Anterior cingulate cortex (tissue), 58 donors: ENCODE measurements at places on chromosomes 7 and 10.
A peak's percentile ranks its signal among the peaks of the same experiment; 100 is the strongest.

DNA sequence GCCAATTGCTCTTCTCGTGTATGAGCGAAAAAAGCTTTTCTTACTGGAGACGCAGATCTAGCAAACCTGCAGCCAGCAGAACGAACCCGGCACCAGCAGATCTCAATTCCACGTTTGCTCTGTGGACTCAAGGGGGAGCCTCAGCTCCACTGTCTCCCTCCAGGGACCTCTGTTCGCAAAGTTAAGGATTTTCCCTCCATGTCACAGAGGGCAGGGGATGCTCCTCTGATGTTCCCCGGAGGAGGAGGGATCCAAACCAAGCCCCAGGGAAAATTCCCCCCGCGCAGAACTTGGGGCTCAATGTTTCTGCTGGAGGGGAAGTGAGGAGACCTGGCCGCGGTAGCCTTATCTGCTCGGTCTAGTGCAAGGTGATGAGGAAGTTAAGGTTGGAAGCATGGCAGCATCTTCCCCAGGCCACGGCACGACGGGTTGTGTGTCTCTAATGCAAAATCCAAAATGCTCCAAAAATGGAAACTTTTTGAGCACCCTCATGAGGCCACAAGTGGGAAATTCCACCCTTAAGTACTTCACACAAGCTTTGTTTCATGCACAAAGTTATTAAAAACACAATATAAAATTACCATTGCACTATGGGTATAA is 9.0 kb downstream of the IQCE start:
- DNase-seq: peak; percentile 11

DNA sequence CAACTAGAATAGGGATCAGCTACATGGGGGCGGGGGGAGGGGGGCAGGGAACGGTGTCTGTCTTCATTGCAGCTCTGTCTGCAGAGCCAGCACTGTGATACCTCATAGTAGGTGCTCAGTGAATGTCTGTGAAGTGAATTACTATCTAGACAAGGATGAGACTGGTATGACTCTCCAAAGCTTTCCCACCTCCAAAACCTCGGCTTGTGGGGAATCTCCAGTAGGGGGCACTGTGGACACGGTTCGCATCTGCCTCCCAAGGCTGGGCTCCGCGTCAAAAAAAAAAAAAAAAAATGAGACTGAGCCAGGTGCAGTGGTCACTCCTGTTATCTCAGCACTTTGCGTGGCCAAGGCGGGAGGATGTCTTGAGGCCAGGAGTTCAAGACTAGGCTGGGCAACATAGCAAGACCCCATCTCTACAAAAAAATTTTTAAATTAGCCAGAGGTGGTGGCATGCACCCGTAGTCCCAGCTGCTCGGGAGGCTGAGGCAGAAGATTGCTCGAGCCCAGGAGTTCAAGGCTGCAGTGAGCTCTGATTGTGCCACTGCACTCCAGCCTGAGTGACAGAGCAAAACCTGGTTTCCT is 9.6 kb downstream of the TRIM56 start:
- DNase-seq: no peak

- no peak for DNase-seq
Observed at GRCh38 chr7:40502359-40502758, 367.6 kb downstream of the SUGCT start.

DNA sequence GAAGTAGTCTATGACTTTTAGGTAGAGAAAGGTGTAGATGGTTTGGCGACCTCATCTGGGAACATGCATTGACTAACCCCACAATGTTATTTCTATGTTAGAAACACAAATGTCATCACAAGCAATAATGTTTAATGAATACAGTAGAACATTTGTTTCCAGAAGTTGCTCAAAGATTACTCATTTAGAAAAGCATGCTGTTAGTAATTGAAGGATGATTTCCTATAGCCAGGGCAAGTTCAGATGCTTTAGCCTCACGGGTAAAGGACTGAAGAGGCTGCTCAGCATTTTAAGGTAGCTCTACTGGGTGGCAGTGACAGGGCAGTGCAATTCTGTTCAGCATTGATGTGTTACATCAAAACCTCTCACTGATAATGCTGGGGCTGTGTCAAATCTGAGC is 199.3 kb upstream of the FZD1 start:
- no peak for DNase-seq

DNA sequence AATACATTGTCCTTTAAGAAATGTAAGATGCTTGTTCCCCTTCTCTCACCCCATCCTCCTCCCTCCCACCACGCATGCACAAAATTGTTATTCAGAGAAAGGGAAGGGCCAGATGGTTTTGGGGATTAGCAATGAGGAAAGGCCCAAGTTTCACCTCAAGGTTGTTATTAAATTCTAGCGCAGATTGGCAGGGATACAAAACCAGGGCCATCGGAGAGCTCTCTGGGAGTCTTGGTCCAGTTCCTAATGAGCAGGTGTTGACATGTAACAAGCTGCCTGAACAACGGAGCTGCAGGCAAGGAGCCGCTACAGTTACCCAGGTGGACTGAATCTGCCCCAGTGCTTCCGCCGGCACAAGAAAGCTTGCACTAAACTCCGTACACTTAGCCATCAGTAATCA is 9.7 kb upstream of the ANK3 start:
- DNase-seq: no peak
